Skin of body (tissue), 3 donors: ENCODE measurements at places on chromosomes 13 and 19. TPM values are rescaled to one million over a fixed set of nuclear protein-coding genes. Genes with fewer than 3 reads are reported as not detected.

The ZNF415 gene
- total RNA-seq, result 12.5 TPM

- no peak for DNase-seq
Observed at GRCh38 chr19:54189145-54189734, at the start of gene MBOAT7. Gene MBOAT7 (minus strand): TSS chr19:54189580. CDS start chr19:54188508, 1,072 bp downstream.

- DNase-seq, result no peak
Observed at GRCh38 chr13:32121316-32121715, 89.7 kb downstream of the FRY start.

- DNase-seq, result no peak
Observed at GRCh38 chr13:48866249-48866648, 109.5 kb upstream of the FNDC3A start.

- no peak for DNase-seq
Observed at GRCh38 chr19:492091-492531, 4.2 kb upstream of the MADCAM1 start.
